ENCODE measurements at places on chromosomes 2 and 18. TPM values are rescaled to one million over a fixed set of nuclear protein-coding genes. Genes with fewer than 3 reads are reported as not detected.
A peak's percentile ranks its signal among the peaks of the same experiment; 100 is the strongest.

GRCh38 chr2:160242893-160243564 is 43.0 kb upstream of the ITGB6 start:
- no peak for DNase-seq

DNA sequence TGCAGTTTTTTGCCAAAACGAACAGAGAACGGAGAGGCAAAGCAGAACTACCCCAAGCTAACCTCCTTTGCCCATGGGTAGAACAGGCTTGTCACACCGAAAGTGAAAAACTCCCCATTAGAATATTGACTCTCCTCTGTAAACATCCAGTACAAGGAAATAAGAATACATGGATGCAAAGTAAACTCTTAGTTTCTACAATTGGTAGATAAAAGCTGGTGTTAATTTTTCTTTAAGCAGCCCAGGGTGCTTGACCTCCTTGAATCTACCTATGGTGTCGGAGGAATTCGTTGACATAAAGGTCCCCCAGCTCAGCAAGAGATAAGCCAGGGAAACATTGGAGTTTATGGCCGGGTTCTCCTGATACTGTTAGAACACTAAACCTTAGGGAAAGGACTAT is 48.4 kb upstream of the DSG1 start:
- no peak for DNase-seq

DNA sequence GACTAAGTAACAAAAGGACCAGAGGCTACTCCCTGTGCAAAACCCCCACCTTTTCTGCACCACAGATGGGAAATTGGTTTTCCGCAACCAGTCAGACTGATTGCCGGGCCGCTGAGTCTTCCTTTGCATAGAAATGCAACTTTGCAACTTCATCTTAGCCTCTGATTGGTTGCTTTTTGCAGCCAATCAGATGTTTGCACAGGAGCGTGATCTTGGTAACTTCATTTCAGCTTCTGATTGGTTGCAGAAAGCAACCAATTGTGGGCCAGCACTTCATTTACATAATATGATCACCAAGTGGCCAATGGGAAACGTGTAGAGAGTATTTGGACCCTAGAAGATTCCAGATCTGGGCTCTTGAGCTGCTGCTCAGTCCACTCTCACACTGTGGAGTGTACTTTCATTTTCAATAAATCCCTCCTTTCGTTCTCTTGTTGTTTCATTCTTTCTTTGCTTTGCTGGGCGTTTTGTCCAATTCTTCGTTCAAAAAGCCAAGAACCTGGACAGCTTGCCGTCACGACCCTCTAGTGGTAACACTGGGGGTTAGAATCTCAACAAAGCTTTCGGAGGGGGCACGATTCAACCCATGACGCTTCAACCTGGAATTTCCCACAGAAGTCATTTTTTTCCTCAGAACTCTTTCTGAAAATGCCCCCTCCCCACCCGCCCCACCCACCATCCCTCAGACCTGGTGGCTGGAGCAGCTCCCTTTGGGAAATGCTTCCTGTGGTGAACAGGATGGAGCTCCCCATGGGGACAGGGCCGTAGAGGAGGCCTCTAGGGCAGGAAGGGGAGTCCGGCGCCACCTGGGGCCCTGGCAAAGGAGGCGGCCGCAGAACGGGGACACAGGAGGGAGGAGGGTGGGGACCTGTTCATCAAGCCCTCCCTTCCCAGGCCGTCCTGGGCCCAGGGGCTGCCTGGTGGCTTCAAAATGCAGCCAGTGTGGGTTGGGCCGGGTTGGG is 31.8 kb upstream of the KCNF1 start:
- no peak for DNase-seq

DNA sequence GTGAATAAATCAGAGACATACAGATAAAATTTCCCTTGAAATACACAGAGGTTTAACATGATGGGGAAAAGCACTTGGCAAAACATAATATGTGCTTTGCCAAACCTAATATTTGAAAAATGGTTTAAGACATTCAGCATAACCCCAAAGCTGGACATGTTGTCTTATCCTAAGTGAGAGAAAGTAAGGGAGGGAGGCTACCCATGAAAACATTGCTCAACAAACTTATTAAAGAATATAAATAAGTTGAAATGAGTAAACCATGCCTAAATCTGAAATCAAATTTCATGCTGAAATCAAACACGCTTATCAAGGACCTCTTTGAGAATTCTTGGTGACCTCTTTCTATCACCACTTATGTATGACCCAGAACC is 81.2 kb downstream of the ARHGAP15 start:
- no peak for DNase-seq

- no peak for DNase-seq
Measured at GRCh38 chr2:111205774-111206173, 85.1 kb downstream of the BCL2L11 start.

GRCh38 chr18:21747764-21748693 is 7.4 kb downstream of the MIB1 start:
- no peak for DNase-seq

GRCh38 chr2:13002536-13003331 is 286.0 kb downstream of the TRIB2 start:
- DNase-seq: no peak

Gene VWA3B
- total RNA-seq: 1.7 TPM

DNA sequence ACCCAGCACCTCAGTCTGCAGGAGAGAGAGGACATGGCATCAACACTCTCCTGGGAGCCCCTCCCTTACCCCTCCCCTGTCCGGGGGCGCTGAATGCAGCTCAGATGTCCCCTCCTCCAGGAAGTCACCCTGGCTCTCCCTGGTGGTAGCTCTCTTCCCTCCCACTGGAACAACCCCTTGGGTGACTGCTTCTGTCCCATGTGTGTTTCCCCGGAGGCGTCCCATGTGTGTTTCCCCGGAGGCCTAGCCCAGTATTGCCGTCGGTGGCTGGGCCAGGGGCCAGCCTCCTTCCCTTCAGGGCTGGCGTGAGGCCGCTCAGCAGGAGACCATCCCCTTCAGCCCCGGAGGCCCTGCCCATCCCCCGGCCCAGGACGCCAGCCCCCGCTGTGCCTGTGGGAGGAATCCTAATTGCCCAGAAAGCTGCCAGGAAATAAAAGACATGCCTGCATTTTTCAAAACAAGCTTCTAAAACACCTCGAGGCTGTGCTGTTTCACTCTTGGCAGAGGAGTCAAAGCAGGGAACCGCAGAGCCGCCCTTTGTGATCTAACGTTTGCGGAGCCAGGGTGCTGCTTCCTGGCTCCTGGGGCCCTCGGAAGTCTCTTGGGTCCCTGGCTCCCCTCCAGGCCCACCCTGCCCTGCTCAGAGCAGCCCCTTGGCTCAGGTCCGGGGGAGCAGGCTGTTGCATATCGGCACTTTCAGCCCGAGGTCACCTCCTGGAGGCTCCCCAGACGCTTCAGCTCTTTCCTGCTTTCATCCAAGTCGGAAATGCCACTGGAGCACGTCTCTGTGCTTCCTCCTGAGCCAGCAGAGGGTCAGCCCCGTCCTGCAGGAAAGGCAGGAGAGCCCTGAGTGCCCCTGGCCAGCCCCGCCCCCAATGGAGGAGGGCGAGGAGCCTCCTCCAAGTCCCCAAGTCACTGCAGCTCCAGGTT is 11.4 kb downstream of the SNED1 start:
- DNase-seq: peak; percentile 53

- no peak for DNase-seq
Measured at GRCh38 chr18:57331718-57332117, 20.6 kb upstream of the ST8SIA3 start.

Data from ureter (tissue), 1 donor.